Activated T-helper 2 cell treated with anti-CD3 and anti-CD28 coated beads, Interferon-gamma antibody, Interleukin-2, Interleukin-4, amounts not matched to agents 10 μg/mL and 5 μg/mL and 100 μg/mL, durations not matched to agents 14 hours and 24 hours and 36 hours (primary cell): ENCODE measurements at places on chromosomes 4 and X. TPM values are rescaled to one million over a fixed set of nuclear protein-coding genes. Genes with fewer than 3 reads are reported as not detected.

DNA sequence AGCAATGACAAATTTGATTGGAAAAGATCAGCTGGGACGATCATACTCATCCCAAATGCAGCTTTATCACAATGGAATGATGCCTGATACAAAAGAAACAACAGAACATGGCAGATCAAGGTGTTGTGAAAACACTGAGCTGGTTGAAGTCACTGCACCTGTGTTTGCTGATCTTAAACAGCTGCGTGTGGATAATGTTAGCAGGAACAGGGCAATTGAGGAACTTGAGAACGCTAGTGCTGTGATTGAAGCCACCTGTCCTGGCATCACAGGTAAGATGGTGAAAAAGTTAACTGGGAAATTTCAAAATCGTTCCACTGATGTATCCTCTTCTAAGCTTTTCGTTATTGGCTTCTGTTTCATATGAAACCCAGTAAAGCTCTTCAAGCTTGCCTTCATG is 27.4 kb upstream of the SOD3 start:
- DNase-seq = no peak
- H3K27me3 ChIP-seq = no peaks in the 10 kb centered on the region

- H3K4me1 ChIP-seq = peaks cover 4% of the 10 kb centered on the region
- DNase-seq = no peak
- H3K27ac ChIP-seq = no peak overlapping the region
- H3K27me3 ChIP-seq = no peaks in the 10 kb centered on the region
- H3K4me3 ChIP-seq = no peak overlapping the region
- peaks cover 79% of the 10 kb centered on the region for H3K36me3 ChIP-seq
Observed at GRCh38 chr4:3211866-3212265, 37.1 kb upstream of the MSANTD1 start.

GRCh38 chrX:30538271-30538670 is 39.3 kb downstream of the TASL start:
- H3K4me3 ChIP-seq = no peak overlapping the region
- DNase-seq = no peak
- H3K36me3 ChIP-seq = no peaks in the 10 kb centered on the region
- peaks cover 2% of the 10 kb centered on the region for H3K27me3 ChIP-seq
- H3K27ac ChIP-seq = no peak overlapping the region
- no peaks in the 10 kb centered on the region for H3K4me1 ChIP-seq

GRCh38 chr4:180641495-180641894 is 1601.7 kb upstream of the TENM3 start:
- no peak overlapping the region for H3K4me3 ChIP-seq
- H3K27me3 ChIP-seq = no peaks in the 10 kb centered on the region
- no peaks in the 10 kb centered on the region for H3K4me1 ChIP-seq
- no peak for DNase-seq

Gene CASP3
- 90.9 and 94.1 TPM in 2 replicates for total RNA-seq

Gene ATP8A1
- 14.6 and 19.7 TPM in 2 replicates for total RNA-seq
